ENCODE measurements at places on chromosomes 7 and 10. TPM values are rescaled to one million over a fixed set of nuclear protein-coding genes. Genes with fewer than 3 reads are reported as not detected.
A peak's percentile ranks its signal among the peaks of the same experiment; 100 is the strongest.

GRCh38 chr10:44925224-44925623, 14.1 kb downstream of the TMEM72 start:
- no peaks in the 10 kb centered on the region for H3K36me3 ChIP-seq
- H3K4me3 ChIP-seq: no peak overlapping the region
- no peak overlapping the region for H3K27ac ChIP-seq
- no peaks in the 10 kb centered on the region for H3K27me3 ChIP-seq

DNA sequence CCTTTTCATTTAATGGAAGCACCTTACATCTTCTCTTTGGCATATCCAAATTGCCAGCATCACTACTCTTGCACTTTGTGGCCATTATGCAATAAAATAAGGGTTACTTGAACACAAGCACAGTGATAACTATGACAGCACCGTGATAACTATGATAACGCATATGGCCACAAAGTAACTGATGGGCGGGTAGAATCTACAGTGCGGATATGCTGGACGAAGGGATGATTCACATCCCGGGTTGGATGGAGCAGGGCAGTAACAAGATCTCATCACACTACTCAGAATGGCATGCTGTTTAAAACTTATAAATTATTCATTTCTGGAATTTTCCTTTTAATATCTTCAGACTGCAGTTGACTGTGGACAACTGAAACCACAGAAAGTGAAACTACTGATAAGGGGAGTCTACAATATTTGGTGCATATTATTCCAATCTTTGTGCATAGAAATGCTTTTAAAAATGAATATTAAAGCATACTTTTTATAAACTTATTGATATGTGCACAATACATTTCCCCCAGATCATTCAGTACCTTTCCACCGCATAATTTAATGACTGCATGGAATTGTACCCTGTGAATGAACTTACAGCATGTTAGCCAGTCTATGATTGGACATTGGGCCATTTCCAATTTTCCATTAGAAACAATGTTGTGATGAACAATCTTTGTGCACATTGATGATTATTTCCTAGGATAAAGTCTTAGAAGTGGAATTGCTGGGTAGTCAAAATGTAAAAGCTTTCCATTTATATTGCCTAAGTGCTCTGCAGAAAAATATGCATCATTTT, 136.4 kb downstream of the WNT2 start:
- DNase-seq: no peak
- H3K27me3 ChIP-seq: no peaks in the 10 kb centered on the region
- no peak overlapping the region for H3K4me3 ChIP-seq
- no peak overlapping the region for H3K27ac ChIP-seq
- H3K4me1 ChIP-seq: no peaks in the 10 kb centered on the region
- peaks cover 20% of the 10 kb centered on the region for H3K36me3 ChIP-seq

GRCh38 chr10:98916526-98917125, 319.0 kb downstream of the HPSE2 start:
- H3K27ac ChIP-seq: no peak overlapping the region
- H3K4me1 ChIP-seq: no peaks in the 10 kb centered on the region
- no peaks in the 10 kb centered on the region for H3K27me3 ChIP-seq
- no peaks in the 10 kb centered on the region for H3K36me3 ChIP-seq
- DNase-seq: no peak

C10orf105 gene
- 0.32 TPM for total RNA-seq

ANKRD61 gene
- not detected for total RNA-seq

DNA sequence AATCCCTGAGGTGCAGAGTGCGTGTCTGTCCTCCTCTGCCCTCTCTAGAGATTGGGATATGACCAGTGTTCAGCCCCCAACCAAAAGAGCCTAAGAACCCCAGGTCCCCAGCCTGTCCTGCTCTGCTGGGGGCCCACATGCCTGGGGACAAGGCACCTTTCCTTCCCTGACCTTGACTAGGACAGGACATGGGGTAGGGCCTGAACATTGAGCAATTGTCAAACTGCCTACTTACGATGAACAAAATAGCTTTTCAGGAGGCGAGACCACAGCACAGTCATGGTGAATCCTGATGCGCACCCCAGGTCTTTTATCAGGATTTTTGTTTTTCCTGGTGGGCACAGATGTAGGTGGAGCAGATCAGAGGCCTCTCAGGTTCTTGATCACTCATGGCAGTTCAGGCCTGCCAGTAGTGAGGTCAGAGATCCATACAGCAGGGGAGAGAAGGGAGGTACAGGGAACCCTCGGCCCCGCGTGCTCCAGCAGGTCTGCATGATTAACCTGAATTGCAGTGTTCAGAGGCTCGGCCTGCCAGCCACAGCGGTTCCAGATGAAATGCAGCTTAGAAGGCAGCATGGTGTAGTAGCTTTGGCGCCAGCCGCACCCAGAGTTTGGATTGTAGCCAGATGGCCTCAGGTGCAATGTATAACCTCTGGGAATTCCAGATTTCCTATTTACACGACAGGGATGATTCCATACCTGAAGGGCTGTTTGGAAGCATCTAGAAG, 191.3 kb downstream of the CUX1 start:
- H3K36me3 ChIP-seq: peaks cover 5% of the 10 kb centered on the region
- no peak overlapping the region for H3K4me3 ChIP-seq
- H3K4me1 ChIP-seq: no peaks in the 10 kb centered on the region
- H3K27me3 ChIP-seq: no peaks in the 10 kb centered on the region

DNA sequence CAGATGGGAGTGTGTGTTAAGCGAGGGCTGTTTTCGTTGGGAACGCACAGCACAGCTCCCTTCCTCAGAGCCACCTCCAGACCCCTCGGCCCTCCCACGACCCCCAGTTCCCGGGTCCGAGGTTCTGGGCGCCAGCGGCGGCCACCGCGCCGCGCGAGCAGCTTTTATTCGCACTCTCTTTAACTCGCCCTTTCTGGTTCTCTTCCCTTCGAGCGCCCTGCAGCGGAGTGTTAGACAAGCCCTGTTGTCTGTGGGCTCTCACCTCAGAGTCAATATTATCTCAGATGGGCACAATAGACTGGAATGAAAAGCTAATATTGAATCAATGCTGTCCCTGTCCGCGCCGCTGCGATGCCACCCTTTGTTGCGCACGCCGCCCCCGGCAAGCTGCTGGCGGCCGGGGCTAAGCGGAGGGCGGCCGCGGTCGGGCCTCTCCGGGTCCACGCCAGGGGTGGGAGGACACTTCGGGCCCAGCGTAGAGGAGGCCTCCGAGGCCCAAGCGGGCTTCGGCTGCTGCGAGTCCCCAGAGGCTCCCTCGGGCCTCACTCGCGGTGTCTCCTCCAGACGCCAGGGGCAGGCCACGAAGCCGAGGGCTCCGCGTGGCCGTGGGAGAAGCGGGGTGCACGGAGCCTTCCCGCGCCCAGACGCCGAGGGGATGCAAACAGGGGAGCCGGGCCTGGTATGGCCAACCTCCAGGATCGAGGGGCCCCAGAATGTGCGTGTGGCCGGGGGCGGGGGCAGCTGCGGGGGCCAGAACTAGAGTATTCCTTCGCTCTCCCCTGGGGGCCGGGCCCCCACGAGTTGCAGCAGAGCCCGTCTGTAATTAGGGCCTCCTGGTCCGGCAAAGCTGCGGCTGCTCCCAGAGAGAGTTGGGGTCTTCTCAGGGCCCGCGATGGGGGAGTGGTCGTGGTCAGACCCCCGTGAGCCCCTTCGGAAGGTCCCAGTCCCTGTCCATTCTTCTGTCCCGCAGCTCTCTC, 7.9 kb upstream of the EMX2 start:
- DNase-seq: no peak
- peaks cover 98% of the 10 kb centered on the region for H3K27me3 ChIP-seq
- H3K4me3 ChIP-seq: peak overlapping the region; percentile 28
- H3K27ac ChIP-seq: no peak overlapping the region

- no peaks in the 10 kb centered on the region for H3K27me3 ChIP-seq
- H3K27ac ChIP-seq: no peak overlapping the region
- H3K4me3 ChIP-seq: no peak overlapping the region
- H3K4me1 ChIP-seq: no peaks in the 10 kb centered on the region
Measured at GRCh38 chr10:48508791-48509772, 95.8 kb downstream of the ARHGAP22 start.

- no peak for DNase-seq
- peaks cover 4% of the 10 kb centered on the region for H3K4me1 ChIP-seq
- H3K27ac ChIP-seq: no peak overlapping the region
- H3K36me3 ChIP-seq: no peaks in the 10 kb centered on the region
- H3K4me3 ChIP-seq: no peak overlapping the region
Measured at GRCh38 chr7:71612911-71613310, 481.0 kb downstream of the GALNT17 start.
